ENCODE measurements at places on chromosomes 3 and 15. TPM values are rescaled to one million over a fixed set of nuclear protein-coding genes. Genes with fewer than 3 reads are reported as not detected.
A peak's percentile ranks its signal among the peaks of the same experiment; 100 is the strongest.

Gene SEMA3F
- not detected for total RNA-seq

Gene ALDH1A2
- total RNA-seq: not detected

DNA sequence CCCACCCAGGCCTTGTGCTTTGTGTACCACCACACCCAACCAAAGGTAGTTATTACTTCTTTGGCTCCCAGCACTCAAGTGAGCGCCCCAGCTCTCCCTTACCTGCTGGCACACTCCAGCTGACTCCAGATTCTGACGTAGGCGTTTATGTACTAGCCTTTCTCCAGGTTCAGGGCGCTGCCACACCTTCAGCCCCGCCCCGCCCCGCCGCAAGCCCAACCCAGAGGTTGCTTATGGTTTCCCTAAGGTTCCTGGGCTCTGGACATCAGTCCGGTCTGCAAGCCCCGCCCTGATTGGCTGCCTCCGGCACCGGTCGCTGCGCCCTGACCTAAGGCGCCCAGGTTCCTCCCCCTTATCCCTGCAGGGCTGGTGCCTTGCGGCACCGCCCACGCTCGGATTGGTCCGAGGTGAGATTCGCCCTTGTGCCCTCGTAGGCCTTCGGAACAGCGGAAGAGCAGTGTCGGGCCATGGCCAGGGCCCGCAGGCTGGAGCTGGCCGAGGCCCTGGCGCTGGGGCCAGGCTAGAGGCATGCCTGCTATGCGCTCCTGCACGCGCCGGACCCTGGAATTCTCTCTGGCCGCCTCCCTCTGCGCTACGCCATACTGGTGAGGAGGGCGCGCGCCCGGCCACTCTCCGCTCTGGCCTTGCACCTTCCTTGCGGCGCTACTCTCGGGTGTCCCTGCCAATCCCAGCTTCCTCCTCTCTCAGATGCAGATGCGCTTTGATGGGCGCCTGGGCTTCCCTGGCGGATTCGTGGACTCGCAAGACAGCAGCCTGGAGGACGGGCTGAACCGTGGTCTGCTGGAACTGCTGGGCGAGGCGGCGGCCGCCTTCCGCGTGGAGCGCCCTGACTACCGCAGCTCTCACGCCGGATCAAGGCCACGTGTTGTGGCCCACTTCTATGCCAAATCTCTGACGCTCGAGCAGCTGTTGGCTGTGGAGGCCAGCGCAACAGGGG lies 19.8 kb upstream of the NUDT16 start:
- H3K27me3 ChIP-seq: peaks cover 27% of the 10 kb centered on the region
- H3K36me3 ChIP-seq: peaks cover 6% of the 10 kb centered on the region
- H3K27ac ChIP-seq: no peak overlapping the region
- H3K4me3 ChIP-seq: peak overlapping the region; percentile 57
- peaks cover 19% of the 10 kb centered on the region for H3K4me1 ChIP-seq

Gene ISG20
- 142 TPM for total RNA-seq

- DNase-seq: no peak
- no peak overlapping the region for H3K27ac ChIP-seq
Observed at GRCh38 chr3:188191460-188191859, 37.5 kb downstream of the LPP start.
